ENCODE measurements at places on chromosomes 12 and 14.

GRCh38 chr12:23657598-23657997, 291.9 kb downstream of the SOX5 start:
- no peak for DNase-seq

DNA sequence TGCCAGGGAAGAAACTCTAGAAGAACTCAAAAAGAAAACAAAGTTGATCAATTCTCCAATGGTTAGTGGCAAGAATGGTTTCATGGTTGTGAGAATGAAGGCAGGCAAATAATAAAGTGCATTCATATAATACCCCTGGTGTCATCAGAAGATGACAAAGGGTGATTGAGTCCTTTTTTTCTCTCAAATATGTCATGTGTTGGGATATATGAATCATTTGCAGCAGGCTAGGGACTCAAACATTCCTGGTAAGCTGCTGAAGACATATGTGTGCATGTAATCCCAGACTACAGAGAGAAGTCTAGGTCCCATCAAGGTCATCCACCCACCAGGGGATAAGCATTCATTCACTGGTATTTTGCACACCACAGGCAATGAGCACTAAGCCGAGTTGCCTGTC, 82.4 kb upstream of the MYF6 start:
- DNase-seq, result no peak

- no peak for DNase-seq
These were observed 88.0 kb downstream of the EPS8 start for GRCh38 chr12:15701206-15701605.

GRCh38 chr14:102528431-102529170, 19.0 kb upstream of the ANKRD9 start:
- DNase-seq, result no peak

DNA sequence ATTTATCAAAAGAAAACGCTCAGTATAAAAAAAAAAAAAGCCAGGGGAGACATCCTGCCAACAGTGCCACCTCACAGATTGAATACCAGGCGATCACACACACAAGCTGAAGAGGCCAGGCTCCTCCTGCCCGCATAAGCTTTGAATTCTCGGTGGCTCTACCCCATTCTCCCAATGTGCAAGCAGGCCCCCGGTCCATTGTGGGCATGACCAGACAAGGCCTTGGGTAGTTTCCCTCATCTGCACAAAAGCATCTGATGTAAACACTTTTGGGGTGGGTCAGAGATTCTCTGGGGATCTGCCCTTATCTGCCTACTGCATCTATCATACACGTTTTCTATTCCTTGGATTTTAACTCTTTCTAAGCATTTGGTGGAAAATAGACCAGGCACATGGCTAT, 16.2 kb downstream of the KLRF2 start:
- DNase-seq, result no peak

GRCh38 chr12:48967991-48968390, 3.5 kb downstream of the WNT10B start:
- DNase-seq, result no peak

Measured in NCI-H2081 treated with DMSO at 0.1 percent for 48 hours (cell line).